CD4-positive, alpha-beta memory T cell (primary cell): ENCODE measurements at places on chromosomes 3 and 15.

DNA sequence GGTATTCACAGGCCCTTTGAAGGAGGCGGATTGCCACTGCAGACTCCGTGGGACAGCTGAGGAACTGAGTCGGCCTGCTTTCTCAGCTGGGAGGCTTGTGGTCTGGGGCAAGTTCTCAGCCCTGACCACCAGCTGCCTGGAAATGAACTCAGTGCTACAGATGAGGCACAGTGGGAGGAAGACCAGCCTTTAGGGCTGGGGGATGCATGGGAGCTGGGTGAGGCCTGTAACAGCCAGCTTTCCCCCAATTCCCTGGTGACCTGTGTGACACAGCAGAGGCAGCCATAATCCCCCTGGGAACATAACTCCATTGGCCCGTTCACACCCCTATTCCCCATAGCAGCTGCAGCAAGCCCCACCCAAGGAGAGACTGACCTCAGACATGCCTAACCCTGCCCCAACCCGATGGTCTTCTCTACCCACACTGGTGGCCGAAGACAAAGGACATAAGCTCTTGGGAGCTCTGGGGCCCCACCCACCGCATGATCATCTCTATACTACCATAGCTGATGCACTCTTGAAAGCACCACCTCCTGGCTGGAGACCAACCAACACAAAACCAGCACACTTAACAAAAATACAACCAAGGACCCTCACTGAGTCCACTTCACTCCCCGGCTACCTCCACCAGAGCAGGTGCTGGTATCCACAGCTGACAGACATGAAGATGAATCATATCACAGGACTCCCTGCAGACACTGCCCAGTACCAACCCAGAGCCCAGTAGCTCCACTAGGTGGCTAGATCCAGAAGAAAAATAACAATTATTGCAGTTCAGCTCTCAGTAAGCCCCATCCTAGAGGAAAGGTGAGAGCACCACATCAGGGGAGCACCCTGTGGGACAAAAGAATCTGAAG, 24.9 kb downstream of the ZMAT3 start:
- DNase-seq: no peak

DNA sequence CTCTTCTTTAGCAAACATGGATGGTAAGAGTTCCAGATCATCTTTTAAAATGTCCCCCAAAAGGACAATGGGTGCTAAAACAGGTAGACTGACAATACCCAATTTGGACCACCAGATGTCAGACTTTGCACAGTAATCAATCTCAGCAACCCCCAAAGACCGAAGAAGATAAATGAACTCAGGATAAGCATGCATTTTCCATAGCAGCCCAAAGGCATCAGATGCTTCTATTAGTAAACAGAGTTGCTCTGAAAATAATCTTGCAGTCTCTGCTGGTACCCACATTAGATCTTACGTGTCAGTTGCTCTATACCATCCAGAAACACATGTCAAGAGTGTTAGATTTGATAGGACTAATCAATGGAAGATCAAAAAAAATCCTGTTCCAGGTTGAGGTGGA, 20.6 kb downstream of the MYH15 start:
- DNase-seq: peak; percentile 59

- DNase-seq: no peak
Observed at GRCh38 chr15:26129852-26130251, 266.7 kb upstream of the ATP10A start.

DNA sequence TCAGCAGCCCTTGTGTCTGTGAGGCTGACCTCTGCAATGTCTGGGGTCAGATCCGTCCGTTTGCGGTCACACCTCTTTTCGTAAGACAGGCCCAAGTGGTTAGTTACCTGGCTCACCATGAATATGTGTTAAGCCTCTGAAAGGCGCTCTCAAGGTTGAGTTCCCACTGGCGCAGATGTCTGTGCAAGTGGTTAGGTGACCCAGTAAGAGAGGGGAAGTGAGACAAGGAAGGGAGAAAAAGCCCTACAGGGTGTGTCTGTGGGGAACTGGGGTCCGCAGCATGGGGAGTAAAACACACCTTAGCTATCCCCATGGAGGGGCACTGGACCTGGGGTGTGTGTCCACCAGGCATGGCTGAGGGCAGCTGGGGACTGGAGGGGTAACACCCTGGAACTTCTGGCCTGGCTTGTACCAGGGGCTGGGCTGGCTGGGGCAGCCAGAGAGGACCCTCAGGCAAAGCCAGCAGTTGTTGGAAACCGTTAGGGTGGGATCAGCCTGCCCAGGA, 391.6 kb upstream of the PROK2 start:
- no peak for DNase-seq

DNA sequence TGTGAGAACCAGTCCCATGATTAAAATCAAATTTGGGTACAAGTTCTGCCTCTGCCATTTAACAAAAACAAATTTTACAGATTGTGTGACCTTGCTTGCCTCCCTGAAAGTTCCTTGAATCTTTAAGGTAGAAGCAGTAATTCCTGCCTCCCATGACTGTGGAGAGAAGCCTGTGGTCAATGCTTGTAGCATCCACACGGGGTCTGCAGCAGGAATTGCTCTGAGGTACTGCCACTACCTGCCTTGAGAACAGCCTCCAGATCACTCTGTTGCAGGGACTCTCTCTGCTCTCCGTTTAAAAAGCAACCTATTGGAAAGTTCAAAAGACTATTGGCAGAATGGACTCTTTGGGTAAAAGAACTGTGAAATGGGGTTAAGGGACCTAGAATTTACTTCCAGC, 75.9 kb downstream of the SST start:
- no peak for DNase-seq

DNA sequence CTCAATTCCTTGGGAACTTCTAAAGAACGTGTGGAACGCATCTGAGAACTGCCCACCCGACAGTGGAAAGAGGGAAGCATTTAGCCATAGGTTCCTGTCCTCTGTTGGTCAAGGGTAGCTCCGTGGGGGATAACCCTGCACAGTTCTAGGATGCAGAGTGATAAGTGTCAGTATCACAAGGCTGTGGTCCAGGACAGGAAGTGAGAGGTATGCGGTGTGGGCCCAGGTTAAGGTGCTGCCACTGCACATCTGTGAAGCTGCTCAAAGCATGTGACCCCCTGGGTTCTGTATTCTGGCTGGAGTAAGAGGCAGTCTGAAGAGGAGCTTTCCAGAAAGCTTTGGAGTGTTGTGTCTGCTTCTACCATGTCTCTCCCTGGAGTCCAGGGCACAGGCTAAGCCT, 51.7 kb upstream of the HES1 start:
- no peak for DNase-seq

DNA sequence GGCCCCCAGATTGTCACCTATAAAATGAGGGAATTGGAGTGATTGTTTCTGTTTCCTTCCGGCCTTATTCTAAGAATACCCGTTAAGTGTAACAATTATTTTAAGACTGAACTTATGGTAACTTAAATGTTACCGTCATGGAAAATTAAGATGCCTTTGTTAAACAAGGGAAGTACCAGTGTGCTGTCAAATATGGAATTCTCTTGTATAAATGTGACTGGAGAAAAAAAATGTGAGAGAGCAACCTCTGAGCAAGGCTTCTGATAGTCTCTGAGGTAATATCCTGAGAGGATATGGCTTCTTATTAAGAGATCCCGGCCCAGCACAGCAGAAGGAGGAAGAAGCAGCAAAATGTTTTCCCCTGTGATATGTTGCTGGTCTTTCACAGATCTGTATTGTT, 480.7 kb upstream of the ADAMTS9 start:
- DNase-seq: no peak

- no peak for DNase-seq
Observed at GRCh38 chr15:55403531-55403930, 4.6 kb downstream of the CCPG1 start.

- no peak for DNase-seq
Observed at GRCh38 chr15:77823736-77824135, 191.0 kb upstream of the LINGO1 start.

DNA sequence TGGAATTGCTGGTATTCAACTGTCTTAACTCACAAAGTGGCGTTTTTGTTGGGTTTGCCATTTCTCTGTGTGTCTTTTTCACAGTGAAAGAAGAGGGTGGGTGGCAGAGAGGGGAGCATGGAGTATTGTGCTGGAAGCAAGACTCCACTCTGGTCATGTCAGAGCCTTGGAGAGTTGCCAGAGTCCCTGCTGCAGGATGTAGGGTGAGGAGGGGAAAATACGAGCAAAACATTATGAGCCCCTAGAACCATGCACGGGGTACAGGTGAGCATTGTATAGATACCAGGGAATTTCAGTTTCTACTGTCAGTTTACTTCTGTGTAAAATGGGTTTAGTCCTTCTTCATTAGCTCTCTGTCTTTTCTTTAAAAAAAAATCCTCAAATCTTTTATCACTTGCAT, 249.9 kb downstream of the CACNA2D3 start:
- no peak for DNase-seq
